Stimulated activated naive B cell treated with anti-CD40 and anti-IgM and Interleukin-4, amounts not matched to agents 10 μg/mL and 1 μg/mL and 100 μg/mL, for 72 hours (primary cell): ENCODE measurements at places on chromosomes 4 and X.

- H3K4me1 ChIP-seq: no peaks in the 10 kb centered on the region
- H3K36me3 ChIP-seq: no peaks in the 10 kb centered on the region
- no peak overlapping the region for H3K27ac ChIP-seq
These were observed 277.6 kb downstream of the GASK1B start for GRCh38 chr4:157895205-157895604.

DNA sequence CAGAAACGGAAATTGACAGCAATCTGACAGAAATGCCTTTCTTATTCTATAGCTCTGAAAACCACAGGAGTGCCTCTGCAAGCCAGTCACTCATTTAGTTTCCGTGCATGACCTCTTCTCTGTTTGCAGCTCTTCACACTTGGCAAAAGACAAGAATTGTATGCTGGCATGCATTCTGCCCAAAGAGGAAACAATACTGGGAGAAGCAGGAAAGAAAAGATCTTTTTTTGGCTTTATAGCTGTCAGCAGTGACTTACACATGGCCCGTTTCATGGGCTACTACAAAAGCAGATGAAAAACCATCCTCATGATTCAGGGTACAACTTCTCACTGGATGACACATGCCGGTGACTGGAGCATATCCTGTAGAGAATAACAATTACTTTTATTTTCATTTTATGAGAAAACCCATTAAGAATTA lies 249.4 kb downstream of the ADAMTS3 start:
- peaks cover 5% of the 10 kb centered on the region for H3K27me3 ChIP-seq
- H3K27ac ChIP-seq: no peak overlapping the region
- no peaks in the 10 kb centered on the region for H3K4me1 ChIP-seq
- H3K36me3 ChIP-seq: no peaks in the 10 kb centered on the region
- DNase-seq: no peak

- H3K27me3 ChIP-seq: no peaks in the 10 kb centered on the region
- no peak for DNase-seq
- H3K36me3 ChIP-seq: no peaks in the 10 kb centered on the region
- no peak overlapping the region for H3K4me3 ChIP-seq
- no peak overlapping the region for H3K27ac ChIP-seq
These were observed 842.1 kb upstream of the HTR2C start for GRCh38 chrX:113741744-113742143.

DNA sequence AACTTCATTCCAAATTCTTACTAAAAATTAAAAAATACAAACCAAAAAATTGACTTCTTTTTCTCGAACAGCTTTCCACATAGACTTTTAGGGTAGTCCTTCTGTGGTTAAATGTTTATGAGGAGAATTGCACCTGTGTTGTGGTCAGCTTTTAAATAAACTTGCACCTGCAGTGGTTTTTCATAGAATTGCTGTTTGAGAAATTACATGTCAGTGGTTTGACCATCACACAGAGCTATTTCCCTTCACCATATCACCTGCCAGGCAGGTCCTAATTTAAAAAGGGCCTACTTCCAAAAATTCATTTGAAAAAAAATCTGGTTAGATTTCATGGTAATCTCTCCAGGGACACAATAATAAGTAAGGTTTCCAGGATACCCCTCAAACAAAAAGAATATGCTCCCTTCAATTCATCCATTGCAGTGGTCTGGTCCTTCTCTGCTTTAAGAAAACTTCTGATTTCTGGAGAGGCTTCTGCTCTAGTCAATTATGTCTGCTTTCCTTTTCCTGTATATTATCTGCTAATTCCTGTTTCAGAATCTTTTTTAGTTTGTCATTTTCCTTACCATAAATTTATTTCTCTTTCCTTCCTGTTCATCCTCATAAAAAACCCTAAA lies 9.8 kb upstream of the UTP3 start:
- H3K27me3 ChIP-seq: no peaks in the 10 kb centered on the region
- H3K36me3 ChIP-seq: no peaks in the 10 kb centered on the region
- H3K4me3 ChIP-seq: peak overlapping the region; percentile 3
- peaks cover 64% of the 10 kb centered on the region for H3K4me1 ChIP-seq
- peak; percentile 4 for DNase-seq
- H3K27ac ChIP-seq: peak overlapping the region; percentile 84

- no peaks in the 10 kb centered on the region for H3K36me3 ChIP-seq
- peak overlapping the region; percentile 95 for H3K27ac ChIP-seq
- no peak for DNase-seq
- peaks cover 41% of the 10 kb centered on the region for H3K4me1 ChIP-seq
- H3K4me3 ChIP-seq: peak overlapping the region; percentile 94
These were observed 373 bp downstream of the ELOVL6 start for GRCh38 chr4:110198049-110198434.

DNA sequence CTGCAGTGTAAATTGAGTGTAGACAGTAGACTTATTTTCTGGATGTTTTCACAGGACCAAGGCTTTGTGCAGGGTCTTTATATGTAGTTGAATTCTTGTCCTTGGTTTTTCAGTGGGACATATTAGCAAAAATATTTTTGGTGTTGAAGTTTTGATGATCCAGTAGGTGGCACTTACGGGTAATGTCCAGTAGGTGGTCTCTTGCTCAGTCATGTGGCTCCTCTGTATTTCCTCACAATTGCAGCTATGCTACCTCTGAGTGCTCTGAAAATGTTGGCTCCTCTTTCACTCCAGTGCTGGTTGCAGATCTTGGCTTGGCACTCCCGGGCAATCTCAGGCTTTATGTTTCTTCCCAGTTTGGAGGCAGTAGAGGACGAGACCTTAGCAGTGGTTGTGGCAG lies 419.8 kb upstream of the AMOT start:
- H3K27ac ChIP-seq: no peak overlapping the region
- H3K4me3 ChIP-seq: no peak overlapping the region
- peaks cover 3% of the 10 kb centered on the region for H3K4me1 ChIP-seq
- no peaks in the 10 kb centered on the region for H3K36me3 ChIP-seq
- DNase-seq: no peak

DNA sequence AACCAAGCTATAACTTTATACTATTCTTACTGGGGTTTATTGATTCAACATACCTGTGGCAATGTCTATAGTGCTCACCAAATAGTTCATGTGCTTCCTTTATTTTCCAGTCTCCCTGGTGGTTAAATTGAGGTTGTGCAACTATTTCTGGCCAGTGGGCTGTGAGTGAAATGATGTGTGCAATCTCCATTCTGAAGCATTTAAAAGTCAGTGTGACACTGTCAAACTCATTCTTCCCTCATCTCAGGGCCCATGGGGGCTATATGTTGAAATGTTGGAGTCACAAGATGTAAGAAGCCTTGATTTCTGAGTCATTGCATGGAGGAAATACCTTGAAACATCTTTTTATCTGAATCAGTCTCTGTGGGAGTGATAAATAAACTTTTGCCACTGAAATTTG lies 414.3 kb upstream of the RPS6KA3 start:
- H3K4me3 ChIP-seq: no peak overlapping the region
- DNase-seq: no peak
- H3K27me3 ChIP-seq: no peaks in the 10 kb centered on the region
- H3K4me1 ChIP-seq: no peaks in the 10 kb centered on the region
- H3K36me3 ChIP-seq: no peaks in the 10 kb centered on the region

DNA sequence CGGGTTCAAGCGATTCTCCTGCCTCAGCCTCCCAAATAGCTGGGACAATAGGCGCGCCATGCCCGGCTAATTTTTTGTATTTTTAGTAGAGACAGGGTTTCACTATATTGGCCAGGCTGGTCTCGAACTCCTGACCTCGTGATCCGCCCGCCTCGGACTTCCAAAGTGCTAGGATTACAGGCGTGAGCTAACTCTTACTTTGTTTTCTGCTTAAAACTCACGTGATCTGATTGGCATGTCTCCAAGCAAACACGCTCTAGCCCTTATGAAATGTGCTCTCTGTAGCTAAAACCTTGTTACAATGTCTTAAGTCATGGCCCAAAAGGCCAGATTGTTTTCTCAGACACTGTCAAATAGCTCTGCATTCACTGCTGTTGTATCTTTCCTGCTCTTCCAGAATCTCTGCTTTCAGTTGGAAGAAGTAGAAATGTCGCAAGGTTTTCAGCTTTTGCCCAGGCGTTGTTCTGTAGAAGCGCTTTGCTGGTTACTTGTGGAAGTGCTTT lies 39.7 kb upstream of the OGT start:
- H3K36me3 ChIP-seq: peaks cover 4% of the 10 kb centered on the region
- peaks cover 9% of the 10 kb centered on the region for H3K4me1 ChIP-seq
- H3K4me3 ChIP-seq: peak overlapping the region; percentile 85
- no peak for DNase-seq
- H3K27me3 ChIP-seq: peaks cover 4% of the 10 kb centered on the region

GRCh38 chr4:158771776-158772175 lies 3.0 kb downstream of the FNIP2 start:
- H3K36me3 ChIP-seq: no peaks in the 10 kb centered on the region
- H3K27ac ChIP-seq: no peak overlapping the region
- H3K27me3 ChIP-seq: peaks cover 65% of the 10 kb centered on the region
- H3K4me1 ChIP-seq: peaks cover 5% of the 10 kb centered on the region
- no peak overlapping the region for H3K4me3 ChIP-seq

- DNase-seq: no peak
- H3K4me3 ChIP-seq: no peak overlapping the region
- H3K4me1 ChIP-seq: peaks cover 6% of the 10 kb centered on the region
- no peaks in the 10 kb centered on the region for H3K27me3 ChIP-seq
- no peak overlapping the region for H3K27ac ChIP-seq
These were observed 16.8 kb downstream of the CEP135 start for GRCh38 chr4:55965585-55965984.

DNA sequence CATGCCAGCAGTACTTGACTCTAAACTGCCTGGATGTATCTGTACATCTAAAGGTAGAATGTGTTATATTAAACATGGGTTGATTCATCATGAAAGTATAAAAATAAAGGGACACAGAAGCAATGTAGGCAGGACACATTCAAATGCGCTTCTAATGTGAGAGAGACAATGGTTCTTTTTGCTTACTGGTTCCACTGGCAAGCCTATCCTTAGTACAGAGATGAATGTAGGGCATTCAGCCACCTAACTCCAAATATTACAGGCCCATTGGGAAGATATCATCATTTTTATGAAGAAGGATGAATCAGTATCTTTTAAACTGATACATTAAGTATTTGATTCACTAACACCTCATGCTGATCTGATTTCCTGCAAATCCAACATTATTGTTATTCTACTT lies 18.0 kb downstream of the CDKL2 start:
- no peak for DNase-seq
- no peaks in the 10 kb centered on the region for H3K4me1 ChIP-seq
- H3K27me3 ChIP-seq: no peaks in the 10 kb centered on the region
- H3K36me3 ChIP-seq: no peaks in the 10 kb centered on the region

GRCh38 chr4:2663275-2663674 lies 92.9 kb downstream of the TNIP2 start:
- peaks cover 56% of the 10 kb centered on the region for H3K36me3 ChIP-seq
- H3K4me3 ChIP-seq: no peak overlapping the region
- H3K4me1 ChIP-seq: peaks cover 9% of the 10 kb centered on the region
- H3K27me3 ChIP-seq: no peaks in the 10 kb centered on the region
